ENCODE measurements at places on chromosomes 13 and 19. TPM values are rescaled to one million over a fixed set of nuclear protein-coding genes. Genes with fewer than 3 reads are reported as not detected.

- no peak overlapping the region for H3K27ac ChIP-seq
- H3K4me3 ChIP-seq = no peak overlapping the region
- peaks cover 21% of the 10 kb centered on the region for H3K4me1 ChIP-seq
- DNase-seq = peak; percentile 83
Measured at GRCh38 chr19:44800461-44800860, 8.4 kb upstream of the BCAM start.

DNA sequence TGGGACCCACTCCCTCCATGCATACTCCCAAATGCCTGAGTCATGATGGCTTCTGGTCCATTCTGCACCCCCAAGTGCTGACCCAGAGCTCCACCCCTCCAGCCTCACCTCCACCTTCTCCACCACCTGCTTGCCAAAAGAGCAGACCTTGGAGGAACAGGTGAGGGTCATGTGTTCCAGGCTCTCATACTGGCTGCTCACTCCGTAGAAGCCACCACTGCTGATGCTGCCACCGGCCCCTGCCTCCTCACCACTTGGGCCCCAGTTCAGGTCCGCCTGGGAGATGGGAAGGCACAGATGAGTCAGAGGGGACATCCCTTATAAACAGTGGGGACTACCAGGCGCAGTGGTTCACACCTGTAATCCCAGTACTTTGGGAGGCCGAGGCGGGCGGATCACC is 7.9 kb downstream of the CD37 start:
- no peak overlapping the region for H3K27ac ChIP-seq
- H3K4me3 ChIP-seq = no peak overlapping the region
- H3K36me3 ChIP-seq = peaks cover 74% of the 10 kb centered on the region
- peaks cover 29% of the 10 kb centered on the region for H3K4me1 ChIP-seq

DNA sequence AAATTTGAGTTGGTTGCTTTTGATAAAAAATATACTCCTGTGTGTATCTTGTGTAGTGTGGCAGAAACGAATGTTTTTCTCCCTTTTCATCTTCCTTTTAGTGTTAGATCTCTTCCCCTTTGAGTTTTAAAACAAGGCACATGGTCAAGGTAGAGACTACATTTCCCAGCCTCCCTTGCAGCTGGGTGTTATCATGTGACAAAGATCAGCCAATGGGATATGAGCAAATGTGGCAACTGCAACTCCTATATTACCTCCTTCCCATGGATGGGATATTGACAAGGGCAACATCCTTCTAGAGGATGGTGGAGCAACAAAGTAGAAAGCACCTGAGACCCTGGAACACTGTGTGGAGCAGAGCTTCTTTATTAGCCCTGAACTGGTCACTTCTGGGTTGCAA is 42.4 kb downstream of the ADGRE3 start:
- no peak overlapping the region for H3K27ac ChIP-seq
- H3K4me3 ChIP-seq = no peak overlapping the region
- no peak for DNase-seq
- H3K27me3 ChIP-seq = peaks cover 13% of the 10 kb centered on the region

GRCh38 chr19:28049875-28050274 is 1163.1 kb downstream of the UQCRFS1 start:
- H3K36me3 ChIP-seq = no peaks in the 10 kb centered on the region
- DNase-seq = no peak
- no peak overlapping the region for H3K27ac ChIP-seq
- no peak overlapping the region for H3K4me3 ChIP-seq
- H3K4me1 ChIP-seq = no peaks in the 10 kb centered on the region

GRCh38 chr19:10603084-10603872 is 16.2 kb upstream of the AP1M2 start:
- peaks cover 46% of the 10 kb centered on the region for H3K4me1 ChIP-seq
- peak overlapping the region; percentile 100 for H3K4me3 ChIP-seq
- H3K27me3 ChIP-seq = no peaks in the 10 kb centered on the region
- H3K36me3 ChIP-seq = no peaks in the 10 kb centered on the region

DNA sequence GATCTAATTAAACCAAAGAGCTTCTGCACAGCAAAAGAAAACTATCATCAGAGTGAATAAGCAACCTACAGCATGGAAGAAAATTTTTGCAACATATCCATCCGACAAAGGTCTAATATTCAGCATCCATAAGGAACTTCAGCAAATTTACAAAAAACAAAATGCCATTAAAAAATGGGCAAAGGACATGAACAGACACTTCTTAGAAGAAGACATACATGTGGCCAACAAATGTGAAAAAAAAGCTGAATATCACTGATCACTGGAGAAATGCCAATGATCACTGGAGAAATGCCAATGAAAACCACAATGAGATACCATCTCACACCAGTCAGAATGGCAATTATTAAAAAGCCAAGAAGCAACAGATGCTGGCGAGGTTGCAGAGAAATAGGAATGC is 32.5 kb downstream of the ZNF582 start:
- peaks cover 17% of the 10 kb centered on the region for H3K36me3 ChIP-seq
- no peaks in the 10 kb centered on the region for H3K27me3 ChIP-seq
- no peak for DNase-seq
- H3K4me1 ChIP-seq = no peaks in the 10 kb centered on the region
- no peak overlapping the region for H3K27ac ChIP-seq

DNA sequence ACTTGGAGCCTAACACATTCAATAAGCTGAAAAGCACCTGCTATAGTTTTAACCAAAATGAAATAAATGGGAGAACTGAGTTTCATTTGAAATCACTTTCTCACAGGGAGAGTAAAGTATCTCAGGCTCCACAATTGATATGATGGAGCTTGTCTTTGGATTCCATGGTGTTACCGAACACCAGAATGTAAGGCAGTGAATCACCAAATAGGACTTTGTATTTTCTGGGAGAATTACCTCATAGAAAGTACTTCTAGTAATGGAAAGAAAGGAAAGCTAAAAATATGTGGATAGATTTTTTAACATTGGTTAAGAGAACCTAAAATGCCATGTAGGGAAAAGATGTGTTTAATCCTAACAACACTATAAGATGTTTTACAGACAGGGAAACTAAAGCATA is 123.6 kb downstream of the NALCN start:
- H3K36me3 ChIP-seq = peaks cover 3% of the 10 kb centered on the region
- no peak overlapping the region for H3K27ac ChIP-seq
- DNase-seq = no peak
- no peaks in the 10 kb centered on the region for H3K27me3 ChIP-seq
- no peaks in the 10 kb centered on the region for H3K4me1 ChIP-seq

- no peaks in the 10 kb centered on the region for H3K36me3 ChIP-seq
- H3K4me3 ChIP-seq = no peak overlapping the region
- peaks cover 4% of the 10 kb centered on the region for H3K4me1 ChIP-seq
- DNase-seq = no peak
- peaks cover 39% of the 10 kb centered on the region for H3K27me3 ChIP-seq
- H3K27ac ChIP-seq = no peak overlapping the region
Measured at GRCh38 chr19:5326986-5327623, 13.5 kb downstream of the PTPRS start.

- peaks cover 83% of the 10 kb centered on the region for H3K36me3 ChIP-seq
- no peaks in the 10 kb centered on the region for H3K27me3 ChIP-seq
- no peak overlapping the region for H3K4me3 ChIP-seq
- H3K4me1 ChIP-seq = no peaks in the 10 kb centered on the region
- no peak overlapping the region for H3K27ac ChIP-seq
- no peak for DNase-seq
Measured at GRCh38 chr19:52322429-52322828, 13.6 kb upstream of the ZNF610 start.

The SH2D3A gene
- 0.14 TPM for total RNA-seq
